ENCODE measurements at places on chromosomes 5 and 9.
A peak's percentile ranks its signal among the peaks of the same experiment; 100 is the strongest.

DNA sequence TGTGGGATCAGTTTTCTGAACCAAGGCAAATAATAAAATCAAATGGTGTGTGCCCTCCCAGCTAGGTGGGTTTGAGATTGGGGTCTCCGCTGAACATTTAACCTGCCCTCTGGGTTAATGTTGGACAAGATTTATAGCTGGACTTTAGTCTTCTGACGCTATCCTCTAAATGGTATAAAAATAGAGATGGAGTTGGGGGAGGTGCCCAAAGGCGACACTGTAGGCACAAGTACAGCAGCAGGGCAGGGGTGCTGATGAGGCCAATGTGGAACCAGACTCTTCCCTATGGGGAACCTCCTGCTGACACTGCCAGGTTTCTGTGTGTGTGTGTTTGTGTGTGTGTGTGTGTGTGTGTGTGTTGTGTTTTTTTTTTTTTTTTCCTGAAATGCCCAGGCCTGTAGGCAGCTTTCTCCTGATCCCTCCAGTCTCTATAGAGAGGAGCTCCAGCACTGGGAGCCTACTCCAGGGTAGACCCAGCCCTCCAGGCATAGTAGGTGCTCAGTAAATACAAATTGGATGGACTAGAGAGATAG, 37.9 kb downstream of the PCDH1 start:
- DNase-seq: no peak

DNA sequence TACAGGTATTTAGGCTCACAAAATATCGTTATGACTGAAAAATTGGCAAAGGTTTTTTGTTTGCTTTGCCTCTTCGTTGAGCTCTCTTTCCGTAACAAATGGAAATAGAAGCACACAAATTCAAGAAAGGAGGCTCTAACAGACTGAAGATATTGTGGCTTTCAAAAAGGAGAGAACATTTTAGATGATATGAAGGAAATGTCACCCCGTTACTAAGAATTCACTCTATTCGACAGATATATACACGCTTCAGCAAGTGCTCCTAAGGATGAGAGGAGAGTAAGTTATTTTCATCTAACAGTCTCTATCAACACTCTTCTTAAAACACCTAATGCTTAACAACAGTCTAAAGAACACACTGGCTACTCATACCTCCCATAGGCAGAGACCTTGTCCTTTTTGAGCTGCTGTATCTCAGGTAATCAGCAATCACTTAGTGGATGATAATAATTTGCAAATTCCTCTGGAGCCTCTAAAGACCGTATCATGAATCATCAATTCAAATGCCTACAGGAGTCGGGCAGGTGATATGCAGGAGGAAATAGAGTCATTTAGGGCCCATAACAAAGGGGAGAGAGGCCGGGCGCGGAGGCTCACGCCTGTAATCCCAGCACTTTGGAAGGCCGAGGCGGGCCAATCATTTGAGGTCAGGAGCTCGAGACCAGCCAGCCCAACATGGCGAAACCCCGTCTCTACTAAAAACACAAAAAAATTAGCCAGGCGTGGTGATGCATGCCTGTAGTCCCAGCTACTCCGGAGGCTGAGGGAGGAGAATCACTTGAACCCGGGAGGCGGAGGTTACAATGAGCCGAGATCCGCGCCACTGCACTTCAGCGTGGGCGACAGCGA, 1.4 kb upstream of the HSDL2 start:
- no peak for DNase-seq

DNA sequence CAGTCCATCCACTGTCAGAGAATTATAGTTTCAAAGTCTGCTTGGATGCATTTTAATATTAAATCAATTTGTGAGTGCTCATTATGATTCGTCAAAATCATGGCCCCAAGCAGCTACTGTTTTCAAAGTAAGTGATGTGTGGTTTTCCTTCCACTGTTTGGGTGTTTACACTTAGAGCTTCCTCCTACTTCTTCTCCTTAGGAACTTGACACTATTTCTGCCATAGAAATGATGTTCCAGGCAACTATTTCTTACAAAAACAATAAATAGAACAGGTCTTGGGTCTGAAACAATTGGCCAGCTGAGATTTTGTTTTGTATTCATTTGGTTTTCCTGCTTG, 132.8 kb upstream of the RAI14 start:
- DNase-seq: no peak

GRCh38 chr5:76223696-76224095, 140.5 kb downstream of the SV2C start:
- DNase-seq: no peak

DNA sequence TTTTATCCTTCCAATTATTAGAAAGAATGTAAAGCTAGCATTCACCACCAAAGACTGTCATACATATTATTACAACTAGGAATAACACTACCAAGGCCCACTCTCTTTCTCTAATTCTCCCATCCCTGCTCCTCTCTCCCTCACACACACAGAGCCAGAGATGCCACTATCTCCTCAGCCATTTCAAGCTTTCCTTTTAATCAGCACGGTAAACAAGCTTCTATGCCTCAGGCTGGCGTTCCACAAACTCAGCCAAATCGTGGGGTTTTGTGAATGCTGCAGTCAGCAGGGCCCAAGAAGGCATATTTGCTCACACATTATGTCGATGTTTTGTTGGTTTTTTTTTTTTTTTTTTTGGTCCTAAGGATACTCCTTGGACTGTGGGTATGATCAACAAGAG, 979.9 kb upstream of the DMAC1 start:
- DNase-seq: no peak

GRCh38 chr5:169651526-169651925, 14.5 kb downstream of the DOCK2 start:
- no peak for DNase-seq

DNA sequence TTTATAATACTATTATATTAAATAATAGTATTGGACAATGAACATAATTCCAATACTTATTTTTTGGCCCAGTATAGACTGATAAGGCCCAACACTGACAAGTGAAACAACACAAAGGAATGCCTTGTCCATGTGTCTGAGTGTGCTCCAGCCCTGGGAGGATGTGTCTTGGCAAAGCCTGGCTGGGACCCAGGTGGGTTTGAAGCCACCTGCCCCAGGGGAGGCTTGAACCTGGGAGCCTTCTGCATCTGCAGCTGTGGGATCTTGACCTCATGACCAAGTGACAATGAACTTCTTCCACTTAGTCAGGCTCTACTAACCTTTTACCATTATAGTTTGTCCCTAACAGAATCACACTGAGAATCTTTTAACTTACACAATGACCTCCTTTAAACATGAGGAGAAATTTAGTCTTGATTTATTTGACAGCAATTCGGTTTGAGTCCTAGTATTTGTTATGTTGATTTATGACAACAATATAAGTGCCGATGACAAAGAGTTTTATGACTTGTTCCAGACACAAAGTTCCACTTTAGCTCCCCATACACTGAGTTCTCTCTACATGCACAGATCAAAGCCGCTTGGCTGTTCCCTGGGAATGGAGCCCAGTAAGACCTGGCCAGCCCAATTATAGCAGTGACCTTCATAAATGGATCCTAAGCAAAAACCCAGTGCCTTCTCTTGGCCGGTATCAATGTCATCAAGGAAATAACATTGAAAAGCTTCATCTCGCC, 294.5 kb downstream of the CTNND2 start:
- no peak for DNase-seq

GRCh38 chr5:58944221-58944620, 361.3 kb downstream of the RAB3C start:
- no peak for DNase-seq

- DNase-seq: no peak
Observed at GRCh38 chr5:54653956-54654614, 136.5 kb downstream of the SNX18 start.

GRCh38 chr9:36764364-36765076, 191.8 kb downstream of the MELK start:
- no peak for DNase-seq

DNA sequence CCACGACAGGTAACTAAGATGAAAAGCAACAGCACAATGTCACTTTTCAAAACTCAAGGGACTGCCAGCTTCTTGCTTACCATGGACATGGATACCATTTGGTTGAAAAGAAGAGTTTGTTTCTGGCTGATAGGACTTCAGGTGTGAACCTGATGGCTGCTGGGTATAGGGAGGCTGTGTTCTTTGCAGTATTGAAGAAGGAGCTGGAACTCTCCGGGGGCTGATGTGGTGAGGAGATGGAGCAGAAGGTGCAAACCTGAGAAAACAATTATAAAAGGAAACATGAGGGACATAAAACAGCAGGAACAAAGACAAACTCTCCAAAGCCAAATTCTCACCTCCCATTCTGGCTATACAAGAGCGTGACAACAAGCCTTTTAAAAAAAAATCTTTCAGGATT, 330.1 kb upstream of the RFX3 start:
- no peak for DNase-seq

- peak; percentile 38 for DNase-seq
Observed at GRCh38 chr5:112703866-112704820, 33.5 kb upstream of the APC start.

GRCh38 chr5:92378966-92379611, 996.0 kb upstream of the ARRDC3 start:
- no peak for DNase-seq

DNA sequence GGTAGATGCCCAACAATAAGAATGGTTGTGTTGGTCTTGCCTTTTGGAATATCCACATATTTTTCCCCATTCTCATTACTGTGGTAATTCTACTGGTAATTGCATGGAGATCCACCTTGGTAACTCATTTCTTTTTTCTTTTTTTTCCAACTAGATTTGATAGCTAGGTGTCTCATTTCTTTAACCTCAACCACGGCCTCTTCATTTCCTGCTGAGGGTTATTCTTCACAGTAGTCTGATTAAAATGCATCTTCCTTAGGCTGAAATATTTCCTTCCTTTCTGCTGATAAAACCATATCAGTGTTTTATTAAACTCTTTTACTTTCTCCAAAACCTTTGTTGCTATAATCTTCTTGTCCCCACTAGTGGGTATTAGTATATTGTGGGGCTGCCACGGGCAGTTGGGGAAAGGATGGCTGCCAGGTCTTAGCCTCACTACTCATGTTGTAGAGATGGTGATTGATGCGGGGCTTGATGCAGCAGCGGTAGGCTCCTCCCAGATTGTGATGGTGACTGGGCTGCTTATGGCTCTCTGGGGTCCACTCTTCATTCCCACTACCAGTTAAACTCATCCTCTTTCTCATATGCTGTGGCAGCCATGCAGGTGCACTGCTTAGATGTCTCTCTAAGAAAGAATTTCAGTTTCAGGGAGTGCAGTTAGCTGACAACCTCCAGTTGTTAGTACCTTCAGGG, 35.9 kb downstream of the KIF2A start:
- no peak for DNase-seq

DNA sequence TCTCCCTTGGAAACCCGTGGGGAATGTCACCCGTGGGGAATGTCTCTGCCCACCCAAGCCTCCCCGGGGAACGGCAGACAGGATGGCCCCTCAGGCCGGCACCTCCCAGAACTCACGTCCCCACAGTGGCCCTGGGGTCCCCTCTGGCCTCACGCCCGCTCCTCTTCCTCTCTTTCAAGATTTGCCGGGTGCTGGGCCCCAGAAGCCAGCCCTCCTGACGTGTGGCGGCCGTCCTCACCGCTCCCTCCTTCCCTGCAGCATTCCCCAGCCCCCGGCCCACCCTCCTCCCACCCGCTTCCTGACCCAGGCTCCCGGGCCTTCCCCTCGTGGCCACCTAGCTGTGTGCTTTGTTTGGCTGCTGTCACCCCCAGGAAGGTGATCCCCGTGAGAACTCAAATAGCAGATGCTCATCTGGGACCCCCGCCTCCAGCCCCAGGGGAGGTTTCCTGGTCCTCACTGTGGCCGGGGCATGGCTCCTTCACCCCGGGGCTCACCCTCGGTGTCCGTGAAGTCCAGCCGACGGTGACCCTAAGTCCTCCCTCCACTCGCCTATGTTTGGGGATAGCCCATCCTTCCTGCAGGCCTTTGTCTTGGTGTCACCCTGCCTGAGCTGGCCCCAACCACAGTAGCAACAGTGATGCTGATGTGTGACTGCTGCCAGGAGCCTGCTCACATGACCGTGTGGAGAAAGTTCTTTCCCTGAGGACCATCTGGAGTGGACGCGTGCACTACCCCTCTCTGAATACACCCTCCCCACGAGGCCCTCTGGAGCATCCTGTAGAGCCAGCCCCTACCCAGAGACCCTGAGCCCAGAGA, 163.3 kb upstream of the IER5L start:
- no peak for DNase-seq

- peak; percentile 44 for DNase-seq
Observed at GRCh38 chr9:110179734-110180133, 28.2 kb downstream of the C9orf152 start.

GRCh38 chr9:106862110-106862820, 701 bp upstream of the ZNF462 start:
- DNase-seq: no peak

DNA sequence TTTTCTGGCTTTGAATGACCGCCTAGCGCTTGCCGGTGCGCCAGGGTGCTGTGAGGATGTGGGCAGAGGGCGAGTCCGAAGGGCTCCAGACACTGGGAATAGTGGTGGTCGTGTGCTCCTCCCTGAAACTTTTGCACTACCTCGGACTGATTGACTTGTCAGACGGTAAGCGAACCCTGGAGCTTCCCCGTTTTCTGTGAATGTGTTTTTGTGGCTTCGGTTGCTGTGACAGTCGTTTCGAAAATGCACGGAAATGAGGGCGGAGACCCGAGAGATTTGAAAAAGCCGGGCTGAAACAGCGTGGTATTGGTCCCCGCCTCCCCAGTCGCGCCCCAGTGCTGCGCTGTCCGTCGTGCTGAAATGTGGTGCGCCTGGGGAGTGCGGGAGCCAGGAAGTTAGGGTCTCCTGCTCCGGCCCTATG, 102.5 kb upstream of the GABRP start:
- DNase-seq: peak; percentile 3

GRCh38 chr5:102231693-102232619, 64.1 kb downstream of the SLCO4C1 start:
- no peak for DNase-seq

DNA sequence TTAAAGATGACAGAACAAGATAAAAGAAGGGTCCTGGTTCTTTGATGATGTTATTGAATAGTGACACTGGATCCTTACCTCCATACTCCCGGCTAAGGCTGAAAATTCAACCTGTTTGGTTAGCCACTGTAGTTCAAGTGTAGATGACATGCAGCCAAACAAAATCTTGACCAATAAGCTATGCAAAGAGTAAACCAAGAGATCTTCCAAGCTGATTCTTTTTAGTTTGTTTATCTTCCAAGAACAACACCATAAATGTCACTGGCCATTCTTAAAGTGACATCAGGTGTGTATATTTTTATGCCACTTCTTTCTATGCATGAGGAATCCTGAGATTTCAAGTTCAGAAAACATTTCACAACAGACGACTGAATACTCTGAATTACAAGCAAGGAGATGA, 141.5 kb upstream of the FST start:
- no peak for DNase-seq

DNA sequence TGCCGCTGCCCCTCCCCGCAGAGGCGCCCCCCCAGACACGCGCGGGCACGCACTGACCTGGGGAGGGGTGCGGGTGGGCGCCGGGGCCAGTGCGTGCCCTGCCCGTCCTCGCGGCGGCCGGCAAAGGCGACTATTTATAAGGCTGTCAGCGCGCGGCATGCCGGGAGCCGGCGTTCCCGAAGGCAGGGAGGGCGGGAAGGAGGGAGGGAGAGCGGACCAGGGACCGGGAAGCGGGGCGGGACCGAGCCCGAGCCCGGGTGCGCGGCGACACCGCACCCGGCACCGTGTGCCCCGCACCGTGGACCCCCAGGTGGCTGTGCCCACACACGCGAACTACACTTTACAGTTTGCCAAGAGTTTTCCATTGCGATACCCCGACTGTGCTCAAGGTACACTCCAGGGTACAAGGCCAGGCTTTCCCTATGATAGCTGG, at the start of gene AK1:
AK1 (minus strand) TSS at position 110 of the 433 bp plus-strand sequence. CDS start 3,058 bp downstream, outside the sequence.
- no peak for DNase-seq
